ENCODE measurements at places on chromosomes 5 and 9. TPM values are rescaled to one million over a fixed set of nuclear protein-coding genes. Genes with fewer than 3 reads are reported as not detected.

DNA sequence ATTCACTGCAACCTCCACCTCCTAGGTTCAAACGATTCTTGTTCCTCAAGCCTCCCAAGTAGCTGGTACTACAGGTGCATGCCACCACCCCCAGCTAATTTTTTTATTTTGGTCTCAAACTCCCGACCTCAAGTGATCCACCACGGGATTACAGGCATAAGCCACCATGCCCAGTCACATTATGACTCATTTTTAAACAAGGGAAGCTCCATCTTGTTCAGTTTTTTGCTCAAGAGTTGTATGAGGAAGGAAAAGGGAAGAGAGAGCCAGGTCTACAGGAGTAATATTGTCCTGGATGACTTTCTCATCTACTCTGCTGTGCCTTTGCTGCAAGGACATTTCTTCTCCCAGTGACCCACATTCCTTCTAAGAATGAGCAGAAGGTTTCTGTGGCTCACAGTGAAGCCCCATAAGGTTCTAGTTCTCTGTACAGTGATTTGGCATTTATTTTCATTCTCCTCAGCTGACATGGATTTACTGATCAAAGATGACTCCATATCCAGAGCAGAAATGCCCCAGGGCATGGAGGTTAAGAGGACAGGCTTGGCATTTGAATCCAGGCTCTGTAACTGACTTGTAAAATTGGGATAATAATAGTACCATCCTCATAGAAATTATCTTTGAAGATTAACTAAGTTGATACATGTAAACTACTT, 153.5 kb downstream of the CDH6 start:
- no peak for DNase-seq

DNA sequence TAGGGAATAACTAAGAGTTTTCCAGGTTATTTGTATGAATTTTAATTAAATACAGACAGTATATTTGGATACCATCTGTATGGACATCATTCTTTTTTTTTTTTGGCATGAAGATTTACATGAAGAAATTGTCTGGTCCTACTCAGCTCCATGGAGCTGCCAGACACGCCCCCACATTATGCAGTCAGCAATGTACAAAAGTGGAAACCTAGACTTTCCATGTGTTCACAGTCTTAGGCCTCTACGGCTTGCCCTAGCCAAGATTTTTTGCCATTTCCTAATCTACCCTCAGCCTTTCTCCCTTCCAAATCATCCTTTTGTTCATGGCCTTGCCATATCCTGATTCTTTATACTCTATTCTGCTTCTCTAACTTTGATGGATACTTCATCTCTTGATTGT, 207.1 kb downstream of the SGCD start:
- DNase-seq, result no peak

DNA sequence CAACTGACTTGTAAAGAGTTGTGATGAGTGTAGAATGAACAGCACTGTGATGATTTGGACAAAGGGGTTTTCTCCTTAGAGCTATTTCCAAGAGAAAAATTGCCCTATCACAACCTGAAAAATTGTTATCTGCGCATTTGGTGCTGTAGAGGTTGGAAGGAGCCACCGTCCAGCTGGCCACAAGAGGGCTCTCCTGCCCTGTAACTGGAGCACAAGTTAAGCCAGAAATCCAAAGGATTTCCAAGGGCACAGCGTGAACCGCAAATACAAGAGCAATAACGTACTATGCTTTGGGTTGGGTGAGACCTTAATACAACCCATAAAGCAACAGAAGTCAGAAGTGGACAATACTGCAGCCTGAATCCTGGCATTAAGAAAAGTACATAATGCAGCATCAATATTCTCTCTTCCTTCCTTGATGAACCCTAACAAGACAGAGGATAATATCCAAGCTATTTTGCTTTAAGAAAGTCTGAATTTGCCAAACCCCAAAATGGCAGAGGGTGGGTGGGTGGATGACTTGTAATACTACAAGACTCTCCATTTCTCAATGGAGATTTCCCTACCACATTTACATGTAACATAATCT, 56.8 kb upstream of the SMIM32 start:
- DNase-seq, result peak; percentile 37

DNA sequence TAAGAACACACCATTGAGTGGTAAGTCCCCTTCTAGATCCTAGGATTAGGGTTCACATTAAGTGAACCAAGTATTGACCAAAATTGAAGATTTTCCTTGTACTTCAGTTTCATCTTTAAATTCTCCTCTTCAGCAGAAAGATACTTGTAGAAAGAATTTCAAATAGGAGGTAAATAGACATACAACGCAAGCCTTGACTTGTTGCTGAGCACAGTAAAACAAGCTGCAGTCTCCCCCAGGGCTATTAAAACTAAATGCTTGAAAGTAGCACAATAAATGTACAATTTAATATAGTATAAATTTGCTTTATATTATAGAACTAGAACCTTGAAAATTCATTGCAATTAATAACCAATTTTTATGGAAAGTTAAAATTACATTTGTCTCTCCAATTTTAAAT, 170.1 kb upstream of the TARS1 start:
- no peak for DNase-seq

- DNase-seq, result no peak
Measured at GRCh38 chr5:126069329-126069728, 353.9 kb upstream of the GRAMD2B start.

DNA sequence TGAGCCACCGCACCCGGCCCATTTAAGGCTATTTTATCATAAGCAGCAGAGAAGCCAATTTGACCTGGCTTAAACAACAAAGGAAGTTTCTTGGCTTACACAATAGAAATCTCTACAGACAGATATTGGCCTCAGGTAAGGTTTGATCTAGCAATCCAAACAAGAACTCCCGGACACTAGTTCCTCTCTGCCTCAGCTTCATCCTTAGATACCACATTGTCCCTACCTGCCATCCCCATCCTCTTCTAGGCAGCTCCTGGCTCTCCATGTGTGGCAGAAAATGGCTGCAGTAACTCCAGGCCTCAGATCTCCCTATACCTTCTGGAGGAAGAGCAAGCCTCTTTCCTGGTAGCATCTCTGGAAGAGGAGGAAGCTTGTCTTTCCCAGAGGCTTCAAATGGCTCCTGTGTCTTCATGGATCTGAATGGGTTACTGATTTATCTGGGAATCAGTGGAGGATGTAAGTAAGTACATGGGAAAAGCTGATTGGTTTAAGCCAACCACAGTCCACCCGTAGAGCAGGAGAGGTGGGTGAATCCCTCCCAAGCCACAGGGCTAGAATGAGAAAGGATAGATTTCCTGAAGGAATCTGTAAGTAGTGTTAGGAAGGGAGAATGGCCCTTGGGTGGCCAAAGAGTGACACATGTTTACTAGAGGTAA, 26.7 kb upstream of the AOPEP start:
- DNase-seq, result no peak

- DNase-seq, result no peak
Measured at GRCh38 chr9:17509701-17510100, 69.2 kb upstream of the SH3GL2 start.

DNA sequence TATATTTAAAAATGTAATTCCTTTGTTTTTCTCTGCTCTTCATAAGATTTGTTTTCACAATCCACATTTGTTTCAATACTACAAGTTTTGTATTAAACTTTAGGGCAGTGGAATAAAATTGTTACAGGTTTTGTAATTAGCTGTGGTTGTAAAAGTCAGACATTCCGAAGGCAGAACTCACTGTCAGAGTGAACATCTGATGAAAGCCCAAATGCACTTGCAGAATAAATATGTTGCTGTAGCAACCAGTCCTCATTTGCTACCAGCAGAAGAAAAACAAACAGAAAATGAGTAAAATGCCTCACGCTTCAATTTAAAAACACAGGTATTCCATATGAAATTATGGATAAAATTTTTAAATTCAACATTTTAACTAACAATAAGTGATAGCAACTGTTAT, 740.1 kb upstream of the FAM174A start:
- DNase-seq, result no peak

GRCh38 chr9:115263371-115264075, 145.6 kb upstream of the TNC start:
- DNase-seq, result peak; percentile 87

- peak; percentile 92 for DNase-seq
Measured at GRCh38 chr9:134641173-134641989, at the start of gene COL5A1. Gene COL5A1 (plus strand): TSS chr9:134641803. CDS start chr9:134642188, 385 bp downstream.

- DNase-seq, result no peak
Measured at GRCh38 chr5:77844373-77844622, 68.2 kb upstream of the TBCA start.

DNA sequence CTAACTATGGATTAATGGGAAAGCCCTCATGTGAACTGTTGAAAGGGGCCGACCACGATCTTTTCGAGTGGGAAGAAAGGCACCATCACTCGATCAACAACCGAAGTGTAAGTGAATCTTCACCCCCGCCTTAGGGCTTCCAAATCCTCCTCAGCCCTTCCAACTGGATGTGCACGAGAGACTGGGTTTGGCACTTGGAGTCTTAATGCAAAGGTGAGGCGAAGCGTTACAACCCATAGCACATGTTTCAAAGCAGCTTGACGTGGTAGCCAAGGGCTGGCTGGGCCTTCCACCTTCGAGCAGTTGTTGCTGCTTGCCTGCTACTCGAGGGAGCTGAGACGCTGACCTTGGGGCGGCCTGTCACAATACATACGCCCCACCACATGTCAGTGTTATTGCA, 5.7 kb upstream of the LCN9 start:
- DNase-seq, result no peak

GRCh38 chr5:152465140-152465539, 60.1 kb upstream of the NMUR2 start:
- DNase-seq, result no peak

DNA sequence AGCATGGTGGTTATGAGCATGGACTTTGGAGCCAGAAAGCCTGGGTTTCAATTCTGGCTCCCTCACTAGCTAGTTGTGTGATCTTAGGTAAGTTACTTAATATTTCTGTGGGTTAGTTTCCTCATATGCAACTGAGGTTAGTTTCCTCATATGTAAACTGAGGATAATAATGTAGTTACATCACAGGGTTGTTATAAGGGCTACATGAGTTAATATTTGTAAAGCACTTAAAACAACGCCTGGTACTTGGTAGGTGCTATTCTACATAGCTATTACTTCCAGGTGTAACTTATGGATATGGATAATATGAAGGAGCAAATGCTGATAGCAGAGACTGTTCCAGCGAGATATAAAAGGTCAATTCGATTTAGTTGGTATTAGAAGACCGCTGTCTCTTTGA, 69.4 kb upstream of the POU5F2 start:
- DNase-seq, result no peak

GRCh38 chr5:3365501-3366215, 230.0 kb upstream of the IRX1 start:
- DNase-seq, result no peak

GRCh38 chr9:7346144-7346543, 453.4 kb downstream of the DMAC1 start:
- DNase-seq, result no peak

- DNase-seq, result peak; percentile 61
Measured at GRCh38 chr5:107670087-107670931, 428 bp downstream of the EFNA5 start.

DNA sequence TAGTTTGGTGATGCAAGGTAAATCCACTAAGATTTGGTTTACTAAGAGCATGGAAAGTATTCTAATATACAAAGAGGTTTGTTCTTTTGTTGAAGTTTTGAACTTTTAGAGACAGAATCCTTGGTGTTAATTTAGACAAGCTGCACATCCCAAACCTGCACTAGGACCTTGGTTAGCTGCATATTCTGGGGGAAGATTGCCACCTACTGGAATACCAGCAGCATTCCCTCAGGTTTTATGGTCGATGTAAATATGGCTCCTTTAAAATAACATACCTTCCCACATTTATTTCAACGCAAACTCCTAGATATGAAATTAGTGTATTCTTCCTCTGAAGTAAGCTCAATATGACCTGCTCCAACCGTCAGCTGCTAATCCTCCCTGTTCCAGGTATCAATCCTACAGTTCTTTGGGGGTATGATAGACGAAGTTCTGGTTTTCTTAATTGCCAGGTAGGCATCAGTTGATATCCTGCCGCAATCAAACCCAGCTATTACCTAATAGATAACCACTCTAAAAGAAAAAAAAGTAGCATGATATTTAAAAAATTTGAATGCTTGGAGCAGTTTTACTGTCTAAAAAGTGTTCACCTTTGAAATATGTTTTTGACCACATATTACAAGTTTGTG, 624.1 kb downstream of the ISL1 start:
- DNase-seq, result no peak

DNA sequence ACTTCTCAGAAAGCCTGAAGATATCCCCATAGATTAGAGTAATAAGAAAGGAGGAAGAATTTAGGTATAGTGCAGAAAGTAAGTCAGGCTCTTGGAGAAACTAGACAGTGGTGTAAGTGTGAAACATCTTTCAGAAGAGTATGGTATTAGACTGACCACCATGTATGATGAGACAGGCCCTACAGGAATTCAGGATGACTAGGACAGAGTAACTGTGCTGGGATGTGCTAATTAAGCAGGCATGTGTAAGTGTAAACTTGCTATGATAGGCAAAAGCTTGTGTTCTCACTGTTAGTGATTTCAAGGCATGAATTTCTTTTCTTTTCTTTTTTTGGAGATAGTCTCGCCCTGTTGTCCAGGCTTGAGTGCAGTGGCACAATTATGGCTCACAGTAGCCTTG, 70.8 kb downstream of the RAB24 start:
- DNase-seq, result no peak

DNA sequence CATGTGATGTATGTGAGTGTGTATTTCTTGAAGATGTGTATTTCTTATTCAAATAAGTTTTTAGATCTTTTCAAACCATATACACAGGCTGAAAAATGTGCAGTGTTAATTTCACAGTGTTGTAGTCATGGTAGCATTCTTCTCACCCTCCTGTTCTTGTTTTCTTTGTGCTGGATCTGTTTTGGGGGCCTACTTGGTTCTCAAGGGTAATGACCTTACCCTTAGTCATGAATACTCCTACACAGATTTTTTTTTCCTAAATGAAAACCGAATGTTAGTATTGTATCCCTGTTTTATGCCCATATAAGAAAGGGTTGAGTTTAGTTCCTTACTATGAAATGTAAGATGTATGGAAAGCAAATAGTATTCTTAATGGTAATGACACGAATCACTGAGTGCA, 88.0 kb downstream of the SLC44A1 start:
- DNase-seq, result no peak

GRCh38 chr5:33692980-33693379, 198.8 kb downstream of the ADAMTS12 start:
- DNase-seq, result no peak

GRCh38 chr5:78326930-78327329, 32.4 kb upstream of the AP3B1 start:
- no peak for DNase-seq

- DNase-seq, result no peak
Measured at GRCh38 chr5:136190904-136191303, 2.1 kb downstream of the SMIM32 start.

GRCh38 chr9:98367371-98367900, 112.0 kb upstream of the TBC1D2 start:
- DNase-seq, result no peak

- no peak for DNase-seq
Measured at GRCh38 chr5:122921826-122922225, 76.4 kb downstream of the SNX24 start.

GRCh38 chr9:119441338-119441737, 72.1 kb upstream of the BRINP1 start:
- DNase-seq, result no peak

The HAND1 gene
- not detected for polyA plus RNA-seq

The PCDHA4 gene
- 0.46 TPM for polyA plus RNA-seq

The PDE6A gene
- polyA plus RNA-seq, result 0.30 TPM

The GABRP gene
- polyA plus RNA-seq, result 0.70 TPM

The S1PR3 gene
- polyA plus RNA-seq, result 80.3 TPM

The CAVIN4 gene
- 1.9 TPM for polyA plus RNA-seq

The CDC25C gene
- 16.4 TPM for polyA plus RNA-seq

The RASEF gene
- 9.1 TPM for polyA plus RNA-seq

The CDH6 gene
- polyA plus RNA-seq, result 9.1 TPM

The NKD2 gene
- 12.0 TPM for polyA plus RNA-seq
